ENCODE measurements at places on chromosomes 2 and 18.

- DNase-seq = no peak
These were observed 45.7 kb upstream of the FAM171B start for GRCh38 chr2:186648130-186648529.

DNA sequence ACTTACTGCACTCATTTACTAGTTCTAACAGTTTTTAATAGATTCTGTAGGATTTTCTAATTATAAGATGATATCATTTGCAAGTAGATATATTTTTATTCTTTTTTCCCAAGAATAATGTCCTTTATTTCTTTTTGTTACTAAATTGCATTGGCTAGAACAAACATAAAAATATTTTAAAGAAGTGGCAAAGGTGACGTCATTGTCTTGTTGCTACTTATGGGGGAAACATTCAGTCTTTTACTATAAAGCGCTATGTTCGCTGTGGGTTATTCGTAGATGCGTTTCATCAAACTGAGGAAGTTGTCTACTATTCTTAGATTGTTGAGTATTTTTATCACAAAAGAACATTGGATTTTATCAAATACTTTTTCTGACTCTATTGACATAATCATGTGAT, 765.2 kb upstream of the POU3F3 start:
- no peak for DNase-seq

DNA sequence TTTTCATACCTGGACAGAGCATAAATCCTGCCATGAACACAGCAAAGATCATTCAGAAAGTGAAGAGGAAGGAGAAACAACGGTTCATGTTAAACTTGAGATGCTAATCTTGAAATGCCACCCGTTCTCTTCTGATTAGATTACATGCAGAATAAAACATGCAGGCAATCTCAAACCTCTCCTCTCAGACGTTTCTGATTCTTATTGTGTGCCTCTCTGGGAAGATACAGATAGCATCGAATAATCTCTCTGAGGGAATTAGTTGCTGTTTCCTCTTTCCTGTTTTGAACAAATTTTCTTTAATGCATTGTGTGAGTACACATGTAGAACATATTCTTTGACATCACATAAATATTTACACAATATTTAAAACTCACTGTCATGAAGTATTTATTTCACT, 313.4 kb downstream of the PRKCE start:
- no peak for DNase-seq

GRCh38 chr18:63579616-63580015, 7.5 kb upstream of the SERPINB13 start:
- DNase-seq = no peak

DNA sequence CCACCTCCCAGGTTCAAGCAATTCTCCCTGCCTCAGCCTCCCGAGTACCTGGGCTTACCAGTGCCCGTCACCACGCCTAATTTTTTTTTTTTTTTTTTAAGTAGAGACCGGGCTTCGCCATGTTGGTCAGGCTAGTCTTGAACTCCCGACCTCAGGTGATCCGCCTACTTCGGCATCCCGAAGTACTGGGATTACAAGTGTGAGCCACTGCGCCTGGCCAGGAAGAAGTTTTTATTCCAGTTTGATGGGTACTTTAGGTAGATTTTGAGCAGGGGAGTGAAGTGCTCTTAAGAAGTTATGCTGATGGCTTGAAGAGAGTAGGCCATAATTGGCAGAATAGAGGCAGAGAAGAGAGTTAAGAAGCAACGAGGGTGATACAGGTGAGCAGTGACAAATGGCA, 25.3 kb downstream of the FZD5 start:
- no peak for DNase-seq

DNA sequence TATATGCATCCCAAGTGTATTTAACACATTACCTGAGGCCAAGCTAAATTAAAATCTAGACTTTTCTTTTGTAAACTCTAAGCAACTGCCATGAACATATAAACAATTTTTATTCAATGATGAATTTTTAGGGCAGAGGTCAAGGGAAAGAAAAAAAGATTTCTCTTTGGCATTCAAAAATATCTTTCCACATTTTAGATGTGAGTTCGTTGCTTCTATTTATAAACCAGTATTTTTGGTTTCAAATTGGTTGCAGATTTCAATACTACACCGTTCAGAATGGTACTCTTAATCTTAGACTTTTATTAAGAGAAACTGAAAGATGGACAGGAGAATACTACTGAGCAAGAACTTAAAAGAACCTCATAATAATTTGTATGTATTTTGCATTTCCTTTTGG, 293.6 kb upstream of the CCDC68 start:
- no peak for DNase-seq

GRCh38 chr2:157363612-157364101, 38.0 kb upstream of the ERMN start:
- DNase-seq = peak; percentile 1

DNA sequence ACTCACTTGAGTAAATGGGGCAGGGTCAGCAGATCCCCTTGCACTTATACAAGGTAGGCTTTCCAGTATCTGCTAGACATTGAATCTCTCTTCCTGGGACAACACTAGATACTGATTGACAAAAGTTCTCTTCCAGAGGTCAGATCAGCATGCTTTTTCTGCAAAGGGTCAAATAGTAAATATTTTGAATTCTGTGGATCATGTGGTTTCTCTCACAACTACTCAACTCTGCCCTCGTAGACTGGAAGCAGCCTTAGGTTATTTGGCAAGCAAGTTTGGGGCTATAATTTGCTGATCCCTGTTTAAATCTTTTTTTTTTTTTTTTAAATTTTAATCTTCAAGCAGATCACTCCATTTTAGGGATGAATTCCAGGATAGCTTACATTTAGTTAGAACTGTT, 17.4 kb upstream of the NABP1 start:
- no peak for DNase-seq

GRCh38 chr2:217069263-217070042, 209.6 kb upstream of the TNP1 start:
- DNase-seq = no peak

DNA sequence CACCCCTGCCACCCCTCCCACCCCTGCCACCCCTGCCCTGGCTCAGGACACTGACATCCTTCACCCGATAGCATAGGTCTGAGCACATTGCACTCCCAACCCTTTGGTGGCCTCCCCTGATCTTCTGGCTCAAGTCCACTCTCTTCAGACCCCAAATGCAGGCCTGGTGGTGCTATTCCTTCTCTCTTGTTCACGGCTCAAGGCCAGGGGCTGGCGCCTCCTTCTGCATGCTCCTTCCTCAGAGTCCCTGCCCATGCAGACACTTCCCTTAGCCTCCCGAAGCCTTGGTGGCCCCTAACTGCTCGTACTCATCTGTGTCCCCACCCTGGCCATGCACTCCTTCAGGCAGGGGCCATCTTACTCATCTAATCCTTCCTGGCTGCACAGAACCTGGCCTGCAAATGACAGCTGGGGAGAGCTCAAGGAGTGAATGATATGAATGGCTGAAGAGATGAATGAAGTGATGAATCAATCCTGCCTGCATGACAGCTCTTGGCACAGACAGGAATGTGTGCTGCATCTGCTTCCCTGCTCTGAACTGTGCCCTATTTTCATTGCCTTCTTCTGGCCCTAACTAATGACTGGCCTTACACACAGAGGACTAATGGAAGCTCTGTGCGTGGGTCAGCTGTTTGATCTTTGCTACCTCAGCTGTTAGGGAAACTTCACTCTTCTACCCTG, 290.8 kb downstream of the DYSF start:
- no peak for DNase-seq

DNA sequence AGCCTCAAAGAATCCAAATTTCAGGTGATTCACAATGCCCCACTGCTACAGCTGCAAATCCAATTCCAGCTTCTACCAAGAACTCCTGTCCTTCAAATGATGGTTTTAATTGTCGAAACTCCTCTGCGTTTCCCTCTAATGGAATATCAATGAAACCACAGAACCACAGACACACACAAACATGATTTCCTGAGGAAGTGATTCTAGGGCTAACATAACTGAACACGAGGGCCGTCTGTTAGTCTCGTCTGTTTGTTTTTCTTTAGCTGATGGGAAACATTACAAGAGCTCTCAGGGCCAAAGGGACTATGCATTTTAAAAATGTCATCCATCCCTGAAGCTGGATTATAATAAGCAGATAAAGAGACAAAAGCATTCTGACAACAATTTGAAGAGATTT, 59.4 kb downstream of the RNF152 start:
- no peak for DNase-seq

GRCh38 chr2:68832233-68832869, 38.8 kb downstream of the BMP10 start:
- peak; percentile 47 for DNase-seq

DNA sequence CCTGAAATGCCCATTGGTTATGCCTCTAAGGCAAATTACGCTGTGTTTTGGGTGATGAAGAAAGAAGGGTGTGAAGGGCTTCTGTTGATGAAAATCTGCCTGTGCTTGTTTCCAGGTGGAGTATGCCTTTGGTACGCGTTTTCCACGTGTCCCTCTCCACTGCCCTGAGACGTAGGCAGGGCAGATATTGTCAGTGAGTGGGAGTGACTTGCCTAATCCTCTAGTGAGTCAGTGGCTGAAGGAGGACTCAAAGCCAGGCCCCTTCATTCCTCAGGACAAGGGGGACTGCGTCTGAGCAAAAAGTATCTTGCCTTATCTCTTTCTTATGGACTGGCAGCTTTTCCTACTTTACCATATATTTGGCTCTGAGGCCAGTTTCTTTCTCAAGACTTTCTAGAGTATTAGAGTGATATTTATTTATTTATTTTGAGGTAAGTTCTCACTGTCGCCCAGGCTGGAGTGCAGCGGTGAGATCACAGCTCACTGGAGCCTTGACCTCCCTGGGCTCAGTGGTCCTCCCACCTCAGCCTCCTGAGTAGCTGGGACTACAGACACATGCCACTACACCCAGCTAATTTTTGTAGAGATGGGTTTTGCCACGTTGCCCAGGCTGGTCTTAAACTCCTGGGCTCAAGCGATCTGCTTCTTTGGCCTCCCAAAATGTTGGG, 10.2 kb downstream of the RALB start:
- DNase-seq = no peak

DNA sequence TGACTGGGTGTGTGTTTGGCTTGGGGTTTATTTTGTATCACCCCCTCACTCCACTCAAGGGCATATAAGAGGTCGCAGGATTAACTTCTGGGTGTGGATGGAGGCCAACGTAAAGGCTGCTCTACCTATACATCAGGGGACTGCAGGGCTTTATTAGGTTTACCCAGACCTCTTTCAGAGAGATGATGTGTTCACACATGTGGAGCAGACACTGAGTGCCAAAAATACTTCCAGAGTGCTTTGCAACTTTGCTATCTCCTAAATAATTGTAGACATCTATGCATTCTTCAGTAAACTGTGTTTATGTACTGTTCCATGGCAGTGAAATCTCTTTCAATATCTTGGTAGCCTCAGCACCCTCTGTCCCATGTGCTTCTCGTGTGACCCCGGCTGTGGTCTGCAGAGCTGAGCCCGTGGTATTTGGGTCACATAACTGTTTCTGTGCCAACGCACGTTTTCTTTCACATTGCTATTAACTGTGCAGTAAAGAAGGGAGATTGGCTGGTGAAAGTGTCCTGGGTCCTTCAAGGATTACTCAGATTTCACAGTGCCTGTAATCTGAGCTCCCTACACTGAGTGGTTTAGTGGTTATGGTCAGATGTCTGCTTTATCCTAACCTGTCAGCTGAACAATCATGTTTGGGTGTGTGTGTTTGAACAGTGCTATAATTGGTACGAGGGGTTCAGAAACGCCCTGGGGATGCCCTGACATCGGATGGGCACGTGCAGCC, 208.1 kb downstream of the VAPA start:
- no peak for DNase-seq

GRCh38 chr2:181146171-181146570, 165.8 kb downstream of the UBE2E3 start:
- no peak for DNase-seq

DNA sequence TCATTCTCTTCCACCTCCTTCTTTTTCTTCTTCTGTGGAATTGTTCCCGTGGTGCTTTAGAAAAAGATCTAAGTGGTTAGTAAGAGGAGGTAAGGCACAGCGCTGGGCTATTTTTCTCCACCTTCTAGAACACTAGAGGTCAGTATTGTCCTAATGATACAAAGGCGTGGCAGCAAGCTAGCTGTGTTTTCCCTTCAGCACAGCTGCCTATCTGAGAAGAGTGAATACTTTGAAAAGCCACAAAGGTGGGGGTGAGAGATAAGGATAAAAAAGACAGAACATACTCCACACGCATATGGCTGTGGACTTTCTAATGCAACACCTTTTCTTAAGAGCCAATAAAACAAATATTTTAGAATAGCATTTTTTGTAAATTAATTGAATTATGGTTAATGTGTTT, 2.1 kb downstream of the CNTNAP5 start:
- DNase-seq = peak; percentile 25

GRCh38 chr18:33264566-33264965, 176.0 kb downstream of the CCDC178 start:
- DNase-seq = no peak

DNA sequence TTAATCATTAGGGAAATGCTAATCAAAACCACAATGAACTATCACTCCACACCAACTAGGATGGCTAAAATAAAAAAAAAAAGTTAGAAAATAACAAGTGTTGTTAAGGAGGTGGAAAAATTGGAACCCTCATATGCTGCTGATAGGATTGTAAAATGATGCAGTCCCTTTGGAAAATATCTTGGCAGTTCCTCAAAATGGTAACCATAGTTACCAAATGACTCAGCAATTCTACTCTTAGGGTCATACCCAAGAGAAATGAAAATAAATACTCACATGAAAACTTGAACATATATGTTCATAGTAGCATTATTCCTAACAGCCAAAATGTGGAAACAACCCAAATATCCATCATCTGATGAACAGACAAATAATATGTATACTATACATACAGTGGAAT, 15.7 kb upstream of the ACVR2A start:
- DNase-seq = no peak

- DNase-seq = no peak
These were observed 1.5 kb downstream of the ACSL3 start for GRCh38 chr2:222862106-222862908.

DNA sequence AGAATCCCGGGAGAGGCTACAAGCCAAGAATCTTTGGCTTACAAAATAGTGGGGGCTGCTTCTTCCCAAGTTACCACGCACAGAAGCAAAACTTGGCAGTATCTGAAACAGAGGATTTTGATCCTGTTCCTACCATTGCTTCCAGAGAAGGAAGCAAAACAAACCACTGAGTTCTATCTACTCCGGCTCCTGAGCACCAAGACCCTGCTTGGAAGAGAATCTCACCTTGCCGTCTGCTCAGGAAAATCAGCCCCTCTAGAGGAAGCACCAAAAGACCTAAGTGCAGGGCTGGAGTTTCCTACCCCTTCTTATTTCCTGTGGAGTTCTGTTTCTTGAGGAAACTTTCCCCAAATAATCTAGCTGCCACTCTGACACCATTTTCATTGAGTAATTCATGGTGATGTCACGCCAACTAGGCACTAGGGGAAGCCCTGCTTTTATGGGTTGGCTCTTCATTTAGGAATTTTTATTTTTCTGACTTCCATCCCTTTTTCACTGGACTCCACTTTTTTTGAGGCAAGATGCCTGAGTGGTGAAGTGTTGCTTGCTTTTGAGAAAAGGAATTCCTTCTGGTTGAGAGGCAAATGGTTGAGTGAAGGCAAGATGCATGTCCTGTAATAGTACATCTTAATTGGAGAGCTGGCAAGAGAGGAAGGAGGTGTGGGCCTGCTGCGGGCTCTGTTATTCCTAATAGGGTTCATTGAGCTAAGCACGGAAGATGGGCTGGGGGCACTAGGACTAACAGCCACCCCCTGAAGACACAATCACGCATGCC, 36.8 kb upstream of the EML4 start:
- DNase-seq = no peak

- no peak for DNase-seq
These were observed 28.4 kb upstream of the ANKRD44 start for GRCh38 chr2:197339016-197339415.

Data from activated CD4-positive, alpha-beta T cell treated with anti-CD3 and anti-CD28 coated beads, Interleukin-2, amount 50 U/mL, for 16 hours (primary cell).